H9 (cell line): ENCODE measurements at places on chromosomes 7 and 10. TPM values are rescaled to one million over a fixed set of nuclear protein-coding genes. Genes with fewer than 3 reads are reported as not detected.

DNA sequence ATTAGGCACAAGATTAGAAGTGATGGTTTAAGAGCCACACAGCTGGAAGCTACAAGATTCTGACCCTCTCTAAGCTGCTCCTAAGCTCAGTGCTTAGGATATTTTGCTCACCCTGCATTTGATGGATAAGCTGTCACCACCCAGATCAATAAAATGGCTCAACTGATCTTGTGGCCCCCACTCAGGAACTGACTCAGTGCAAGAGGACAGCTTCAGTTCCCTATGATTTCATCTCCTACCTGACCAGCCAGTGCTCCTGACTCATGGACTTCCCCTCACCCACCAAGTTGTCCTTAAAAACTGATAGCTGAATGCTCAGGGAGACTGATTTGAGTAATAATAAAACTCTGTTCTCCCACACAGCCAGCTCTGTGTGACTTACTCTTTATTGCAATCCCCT is 833.8 kb downstream of the GRID1 start:
- peaks cover 3% of the 10 kb centered on the region; the same call in 2 of the 3 replicates for H3K36me3 ChIP-seq
- DNase-seq = no peak
- H3K27ac ChIP-seq = no peak overlapping the region
- no peaks in the 10 kb centered on the region for H3K27me3 ChIP-seq
- H3K4me3 ChIP-seq = no peak overlapping the region

- no peak overlapping the region for H3K4me3 ChIP-seq
- H3K36me3 ChIP-seq = no peaks in the 10 kb centered on the region
- H3K27ac ChIP-seq = no peak overlapping the region
- no peaks in the 10 kb centered on the region for H3K4me1 ChIP-seq
- no peaks in the 10 kb centered on the region for H3K27me3 ChIP-seq
Measured at GRCh38 chr10:129833468-129833950, 130.6 kb downstream of the EBF3 start.

- no peaks in the 10 kb centered on the region for H3K36me3 ChIP-seq
- DNase-seq = no peak
- no peaks in the 10 kb centered on the region for H3K27me3 ChIP-seq
- H3K4me1 ChIP-seq = no peaks in the 10 kb centered on the region
- H3K27ac ChIP-seq = no peak overlapping the region
Measured at GRCh38 chr10:88450201-88450600, 132.9 kb downstream of the RNLS start.

DNA sequence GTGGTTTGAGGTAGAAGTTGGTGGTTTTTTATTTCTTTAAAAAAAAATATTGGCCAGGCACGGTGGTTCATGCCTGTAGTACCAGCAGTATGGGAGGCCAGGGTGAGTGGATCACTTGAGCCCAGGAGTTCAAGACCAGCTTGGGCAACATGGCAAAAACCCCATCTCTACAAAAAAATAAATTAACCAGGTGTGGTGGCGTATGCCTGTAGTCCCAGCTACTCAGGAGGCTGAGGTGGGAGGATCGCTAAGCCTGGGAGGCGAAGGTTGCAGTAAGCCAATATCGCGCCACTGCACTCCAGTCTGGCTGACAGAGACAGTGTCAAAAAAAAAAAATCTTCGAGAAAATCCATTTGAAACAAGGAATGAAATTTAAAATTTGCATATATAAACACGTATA is 1.1 kb downstream of the IL2RA start:
- H3K27me3 ChIP-seq = no peaks in the 10 kb centered on the region
- H3K4me3 ChIP-seq = no peak overlapping the region
- H3K4me1 ChIP-seq = no peaks in the 10 kb centered on the region
- DNase-seq = no peak
- H3K36me3 ChIP-seq = no peaks in the 10 kb centered on the region

GRCh38 chr10:111766464-111766863 is 417.1 kb downstream of the GPAM start:
- no peaks in the 10 kb centered on the region for H3K4me1 ChIP-seq
- no peak overlapping the region for H3K27ac ChIP-seq
- no peak overlapping the region for H3K4me3 ChIP-seq

Gene STEAP2
- total RNA-seq = 6.6 and 6.7 TPM in 2 replicates

Gene VWDE
- total RNA-seq = 15.9 and 18.1 TPM in 2 replicates

- H3K4me3 ChIP-seq = peak overlapping the region; percentile 52
- H3K27me3 ChIP-seq = no peaks in the 10 kb centered on the region
Measured at GRCh38 chr10:27252267-27253000, 11.8 kb upstream of the ACBD5 start.

Gene CDNF
- total RNA-seq = 0.86 and 1.3 TPM in 2 replicates

Gene PRLHR
- not detected in 2 replicates for total RNA-seq

GRCh38 chr10:72889391-72889831 is 4.1 kb upstream of the OIT3 start:
- H3K4me1 ChIP-seq = peaks cover 12% of the 10 kb centered on the region; the same call in 1 of the 2 replicates
- no peak overlapping the region for H3K4me3 ChIP-seq
- H3K27ac ChIP-seq = no peak overlapping the region
- H3K27me3 ChIP-seq = no peaks in the 10 kb centered on the region
- H3K36me3 ChIP-seq = peaks cover 31% of the 10 kb centered on the region
